Activated naive CD4-positive, alpha-beta T cell (primary cell): ENCODE measurements at places on chromosomes 5 and 9.

DNA sequence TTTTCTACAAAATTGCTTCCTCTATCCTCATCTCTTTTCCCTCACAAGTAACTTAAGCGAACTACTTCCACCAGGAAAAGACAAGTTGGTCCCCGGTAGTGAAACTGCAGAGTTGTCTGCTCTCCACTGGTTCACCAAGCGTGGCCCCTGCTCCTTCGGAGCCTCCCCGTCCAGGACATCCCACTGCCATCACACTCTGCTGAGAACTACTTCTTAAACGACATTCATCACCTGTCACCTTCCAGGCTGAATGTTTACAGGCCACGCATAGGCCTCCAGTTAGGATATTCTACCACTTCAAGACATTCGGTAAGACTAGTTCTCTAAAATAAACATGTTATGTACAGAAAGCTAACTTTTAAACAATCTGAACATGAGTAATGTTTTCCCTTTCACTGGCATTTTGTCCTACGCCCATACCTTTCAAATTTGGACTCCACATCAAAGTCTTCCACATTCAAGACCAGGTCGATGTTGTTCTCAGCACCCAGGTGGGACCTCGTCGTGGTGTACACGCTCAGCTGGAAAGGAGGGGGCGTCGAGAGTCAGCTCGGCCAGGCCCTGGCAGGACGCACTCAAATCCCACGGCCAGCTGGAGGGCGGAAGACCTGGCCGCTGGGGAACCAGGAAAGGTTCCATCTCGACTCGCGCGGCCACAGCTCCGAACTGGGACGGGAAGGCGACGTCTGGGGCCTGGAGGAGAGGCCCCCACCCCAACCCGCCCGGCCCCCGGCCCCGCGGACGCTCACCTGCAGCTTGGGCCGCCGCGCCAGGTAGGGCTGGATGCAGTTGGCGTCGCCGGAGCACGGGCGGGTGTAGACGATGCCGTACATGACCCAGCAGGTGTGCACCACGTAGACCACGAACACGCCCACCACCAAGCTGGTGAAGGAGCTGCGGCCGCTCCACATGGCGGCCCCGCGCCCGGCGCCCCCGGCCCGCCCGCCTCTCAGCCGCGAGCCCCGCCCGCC, 683 bp downstream of the CLPTM1L start:
- no peak for DNase-seq

DNA sequence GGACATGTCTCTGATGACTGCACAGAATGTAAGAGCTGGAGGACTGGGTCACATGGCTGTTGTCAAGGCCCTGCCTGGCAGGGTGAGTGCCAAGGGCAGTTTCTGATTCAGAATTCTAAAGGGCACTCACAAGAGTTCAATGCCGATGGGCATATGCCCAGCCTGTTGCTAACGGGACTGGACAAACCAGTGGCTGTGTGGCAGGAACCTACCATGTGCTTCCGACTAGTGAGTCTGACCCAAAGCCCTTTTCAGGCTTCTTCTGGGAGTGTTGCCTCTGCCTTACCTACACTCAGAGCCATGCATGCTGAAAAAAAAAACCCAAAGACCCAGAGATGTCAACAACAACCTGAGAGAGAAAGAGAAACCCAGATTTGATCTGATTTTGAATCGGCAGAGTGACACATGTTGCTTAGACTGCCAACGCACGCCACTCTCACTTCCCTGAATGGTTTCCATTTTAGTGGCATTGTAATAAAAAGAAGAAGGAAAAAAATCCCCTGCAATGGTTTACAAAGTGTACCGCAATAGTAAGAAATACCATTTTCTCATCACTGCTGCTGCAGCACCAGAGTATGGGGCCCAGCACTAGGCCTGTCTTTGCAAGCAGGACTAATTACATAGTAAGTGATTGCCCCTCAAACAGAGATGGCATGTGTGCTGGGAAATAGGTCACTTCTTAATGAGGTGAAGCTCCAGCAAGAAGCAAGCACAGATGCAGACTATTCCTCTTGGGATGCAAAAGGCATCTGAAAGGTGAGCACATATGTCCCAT, 194.3 kb downstream of the PALM2AKAP2 start:
- DNase-seq: no peak

DNA sequence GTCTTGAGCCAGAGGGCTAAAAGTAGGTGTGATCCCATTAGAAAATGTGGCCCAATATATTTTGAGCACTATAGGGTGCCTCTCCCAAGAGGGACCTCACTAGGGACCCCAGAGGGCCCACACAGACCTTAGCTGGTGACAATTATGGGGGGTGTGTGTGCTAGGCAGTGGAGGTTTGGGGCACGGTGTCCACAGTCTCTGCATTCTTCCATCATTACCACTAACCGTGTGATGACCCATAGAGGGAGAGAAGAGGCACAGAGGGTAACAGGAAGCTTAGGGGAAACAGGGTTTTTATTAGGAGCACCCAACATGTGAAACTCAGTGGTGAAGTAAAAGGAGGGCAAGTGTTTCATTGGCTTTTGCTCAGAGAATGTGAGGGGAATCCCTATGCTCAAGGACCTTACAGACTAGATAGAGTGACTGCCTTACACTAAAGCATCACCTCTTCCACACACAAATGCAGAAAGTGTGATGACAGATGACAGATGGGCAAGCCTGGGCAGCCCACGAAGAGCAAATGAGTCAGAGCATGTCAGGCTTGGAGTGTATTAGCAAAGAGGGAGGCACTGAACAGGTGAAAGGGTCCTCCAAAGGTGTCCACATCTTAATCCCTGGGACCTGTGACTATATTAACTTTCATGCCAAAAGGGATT, 2.5 kb upstream of the ACTL7A start:
- DNase-seq: no peak

GRCh38 chr5:170403675-170404074, 14.5 kb upstream of the KCNMB1 start:
- DNase-seq: no peak

- DNase-seq: no peak
These were observed 87.4 kb downstream of the TEK start for GRCh38 chr9:27196383-27196782.

- no peak for DNase-seq
These were observed 230.5 kb downstream of the ESM1 start for GRCh38 chr5:54754878-54755277.
